ENCODE measurements at places on chromosomes 11 and 22.

DNA sequence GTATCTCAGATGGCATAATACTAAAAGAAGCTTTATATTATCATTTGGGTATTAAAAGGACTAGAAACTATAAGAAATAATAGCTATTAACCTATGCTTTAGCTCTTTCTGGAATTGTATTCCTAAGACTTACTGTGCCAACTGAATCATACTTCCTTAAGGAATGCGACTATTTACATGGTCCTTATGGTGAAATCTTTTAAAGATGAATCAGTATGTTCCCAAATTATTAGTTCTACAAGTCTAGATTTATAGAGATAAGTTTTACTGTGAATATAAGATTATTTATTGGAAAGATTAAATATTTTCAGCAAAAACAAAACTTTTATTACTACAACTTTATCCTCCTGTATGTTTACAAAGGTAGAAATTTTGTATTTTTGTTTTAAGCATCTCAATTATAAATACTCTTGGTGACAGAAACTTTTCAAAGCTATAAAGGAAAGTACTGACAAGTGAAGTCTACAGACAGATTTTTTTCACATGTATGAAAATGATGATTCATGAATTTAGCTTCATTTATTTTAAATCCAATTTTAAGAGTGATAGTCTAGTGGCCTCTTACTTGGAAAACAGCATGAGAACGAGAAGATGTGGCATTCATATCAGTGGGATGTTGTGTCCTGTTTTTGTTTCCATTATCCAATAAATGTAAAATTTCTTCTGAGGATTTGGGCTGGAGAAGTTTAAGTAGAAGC is 17.8 kb downstream of the KIF18A start:
- DNase-seq = no peak

DNA sequence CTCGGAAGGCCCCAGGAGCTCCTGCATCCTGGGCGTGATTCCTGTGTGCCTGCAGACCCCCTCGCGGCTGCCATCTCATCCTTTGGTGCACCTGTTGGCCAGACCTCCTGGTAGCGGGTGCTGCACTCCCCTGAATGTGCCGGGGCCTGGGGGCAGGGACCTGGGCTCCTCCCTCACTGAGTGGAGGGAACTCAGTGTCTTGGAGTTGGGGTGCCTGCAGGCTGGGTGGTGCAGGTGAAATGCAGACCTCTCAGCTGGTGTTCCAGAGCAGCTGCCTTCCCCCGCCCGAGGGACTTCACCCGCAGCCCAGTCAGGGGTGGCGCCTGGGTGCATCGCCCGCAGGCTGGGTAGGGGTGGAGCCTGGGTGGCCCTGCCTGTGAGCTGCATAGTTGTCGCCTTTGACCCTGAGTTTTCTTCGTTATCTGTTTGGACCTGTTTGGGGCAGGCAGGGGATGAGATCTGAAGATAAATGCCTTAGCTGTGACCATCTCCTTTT is 31.4 kb downstream of the LRP5 start:
- DNase-seq = no peak

- DNase-seq = no peak
Observed at GRCh38 chr22:30054764-30055069, 25.5 kb upstream of the HORMAD2 start.

DNA sequence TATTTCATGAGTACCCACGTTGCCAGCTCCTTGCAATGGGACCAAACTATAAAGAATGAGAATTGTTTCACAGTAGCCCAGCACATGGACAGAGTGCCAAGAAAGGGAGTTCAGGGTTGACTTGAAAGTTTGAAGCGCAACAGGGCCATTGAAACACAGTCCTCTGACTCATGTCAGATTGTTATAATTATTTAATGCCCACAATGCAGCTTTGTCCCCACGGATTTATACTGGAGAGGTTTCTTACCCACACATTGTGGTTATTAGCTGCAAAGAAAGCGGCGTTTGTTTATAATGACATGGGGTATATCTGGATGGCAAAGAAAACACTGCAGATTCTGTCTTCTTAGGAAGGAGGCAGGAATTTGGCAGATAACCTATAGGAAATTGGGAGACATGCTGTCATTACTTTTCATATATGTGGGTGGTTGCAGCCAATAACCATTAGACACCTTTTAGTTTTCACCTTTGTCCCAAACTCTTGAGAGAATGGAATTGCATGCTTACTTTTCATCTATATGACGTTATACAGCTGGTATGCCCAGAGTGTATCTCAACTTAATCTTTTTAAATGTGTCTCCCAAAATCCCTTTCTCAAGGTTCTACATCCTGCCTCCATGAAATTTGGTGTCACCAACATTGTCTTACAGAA is 143.6 kb downstream of the TEAD1 start:
- no peak for DNase-seq

DNA sequence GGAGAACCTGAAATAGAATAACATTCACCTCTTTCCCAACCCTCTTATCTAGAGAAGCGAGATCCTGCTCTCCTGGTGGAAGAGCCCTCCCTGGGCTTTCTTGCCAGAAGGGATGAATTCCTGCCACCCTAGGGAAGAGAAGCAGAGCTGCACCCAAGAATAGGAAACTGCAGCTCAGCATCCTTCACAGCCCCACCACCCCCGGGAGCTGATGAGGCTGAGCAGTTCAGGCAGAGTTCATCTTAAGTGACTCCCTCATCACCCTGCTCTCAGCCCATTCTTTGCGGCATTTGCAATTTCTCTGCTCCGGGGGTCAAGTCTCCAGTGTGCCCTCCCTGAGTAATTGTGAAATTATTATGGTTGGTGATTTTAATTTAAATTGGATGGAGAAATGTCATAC is 514.9 kb downstream of the BUD13 start:
- no peak for DNase-seq

DNA sequence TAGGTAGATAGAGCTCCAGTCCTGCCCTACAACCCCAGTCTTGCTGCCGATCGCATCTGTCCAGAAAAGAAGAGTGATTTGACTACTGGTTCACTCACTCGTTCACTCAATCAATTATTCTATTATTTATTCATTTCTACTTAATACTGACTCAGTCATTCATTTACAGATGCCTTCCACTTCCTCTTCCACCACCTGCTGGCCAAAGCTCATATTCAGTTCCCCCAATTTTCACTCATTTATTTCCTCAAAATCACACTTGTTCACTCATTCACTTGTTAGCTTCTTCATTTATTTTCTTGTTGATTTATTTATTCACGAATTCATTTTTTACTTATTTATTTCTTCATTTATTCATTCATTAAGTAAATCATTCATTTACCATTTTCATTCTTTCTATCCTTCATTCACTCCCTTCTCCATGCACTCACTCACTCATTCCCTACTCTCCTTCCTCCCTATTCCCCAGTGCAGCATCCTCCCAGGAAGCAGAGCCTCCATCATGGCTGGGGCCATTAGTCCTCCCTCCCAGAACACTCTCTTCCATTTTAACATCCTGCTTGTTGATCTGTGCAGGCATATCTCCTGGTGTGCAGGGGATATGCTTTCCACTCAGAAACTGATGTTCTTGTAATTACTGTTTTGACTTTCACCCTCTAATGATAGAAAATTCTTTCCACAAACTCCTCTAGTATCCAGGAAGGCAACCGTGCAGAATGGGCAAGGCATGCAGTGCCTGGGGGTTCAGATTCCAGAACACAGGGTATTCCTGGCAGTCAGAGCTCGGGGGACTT is 281.0 kb downstream of the TENM4 start:
- DNase-seq = no peak

DNA sequence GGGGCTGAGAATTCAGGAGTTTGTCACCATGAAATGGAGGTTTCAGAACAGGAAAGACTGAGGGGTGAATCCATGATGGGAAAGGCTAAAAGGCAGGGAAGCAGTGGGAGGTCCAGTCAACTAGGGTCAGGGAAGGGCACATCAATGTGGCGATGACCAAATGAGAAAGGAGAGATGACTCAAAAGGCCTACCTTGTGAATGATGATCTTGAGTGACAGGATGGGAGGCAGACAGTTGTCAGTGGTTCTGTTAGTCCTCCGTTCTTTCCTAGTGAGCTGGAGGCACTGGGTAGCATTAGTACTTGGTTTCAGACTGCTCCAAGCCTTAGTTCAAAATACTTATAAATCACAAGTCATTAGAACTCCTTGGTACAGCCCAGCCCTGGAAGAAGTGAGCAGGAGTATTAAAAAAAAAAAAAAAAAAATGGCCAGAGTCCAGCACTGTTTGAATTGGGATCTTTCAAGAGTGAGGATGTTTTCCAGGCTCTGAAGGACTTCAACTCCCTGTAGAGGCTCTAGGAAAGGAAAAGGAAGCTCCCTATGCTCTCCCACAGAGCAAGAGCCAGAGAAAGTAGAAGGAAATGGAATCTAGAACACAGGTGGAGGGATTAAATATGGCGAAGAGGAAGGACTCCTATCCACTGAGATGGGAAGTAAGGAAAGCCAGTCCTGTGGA is 8.3 kb upstream of the DCHS1 start:
- no peak for DNase-seq

- DNase-seq = no peak
Observed at GRCh38 chr11:5291207-5291838, 10.4 kb downstream of the OR51B4 start.

GRCh38 chr11:3823303-3823702 is 14.9 kb downstream of the PGAP2 start:
- DNase-seq = no peak

DNA sequence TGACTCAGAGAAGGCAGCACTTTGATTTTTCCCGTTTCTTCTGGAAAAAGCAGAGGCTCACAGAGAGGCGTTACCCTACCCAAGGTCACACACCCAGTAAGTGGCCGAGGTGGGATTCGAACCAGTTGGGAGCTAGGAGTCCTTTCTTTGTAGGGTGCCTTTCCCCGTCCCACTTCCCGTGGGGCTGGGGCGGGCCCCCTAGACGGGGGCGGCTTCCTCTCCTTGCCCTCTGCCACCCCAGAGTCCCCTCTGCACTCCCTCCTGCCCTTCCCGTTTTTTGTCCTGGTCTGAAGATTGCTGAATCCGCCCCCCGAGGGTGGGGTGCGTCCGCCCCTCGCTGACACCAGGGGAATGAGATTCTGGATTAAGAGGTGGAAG is 747 bp downstream of the TPCN2 start:
- DNase-seq = no peak

DNA sequence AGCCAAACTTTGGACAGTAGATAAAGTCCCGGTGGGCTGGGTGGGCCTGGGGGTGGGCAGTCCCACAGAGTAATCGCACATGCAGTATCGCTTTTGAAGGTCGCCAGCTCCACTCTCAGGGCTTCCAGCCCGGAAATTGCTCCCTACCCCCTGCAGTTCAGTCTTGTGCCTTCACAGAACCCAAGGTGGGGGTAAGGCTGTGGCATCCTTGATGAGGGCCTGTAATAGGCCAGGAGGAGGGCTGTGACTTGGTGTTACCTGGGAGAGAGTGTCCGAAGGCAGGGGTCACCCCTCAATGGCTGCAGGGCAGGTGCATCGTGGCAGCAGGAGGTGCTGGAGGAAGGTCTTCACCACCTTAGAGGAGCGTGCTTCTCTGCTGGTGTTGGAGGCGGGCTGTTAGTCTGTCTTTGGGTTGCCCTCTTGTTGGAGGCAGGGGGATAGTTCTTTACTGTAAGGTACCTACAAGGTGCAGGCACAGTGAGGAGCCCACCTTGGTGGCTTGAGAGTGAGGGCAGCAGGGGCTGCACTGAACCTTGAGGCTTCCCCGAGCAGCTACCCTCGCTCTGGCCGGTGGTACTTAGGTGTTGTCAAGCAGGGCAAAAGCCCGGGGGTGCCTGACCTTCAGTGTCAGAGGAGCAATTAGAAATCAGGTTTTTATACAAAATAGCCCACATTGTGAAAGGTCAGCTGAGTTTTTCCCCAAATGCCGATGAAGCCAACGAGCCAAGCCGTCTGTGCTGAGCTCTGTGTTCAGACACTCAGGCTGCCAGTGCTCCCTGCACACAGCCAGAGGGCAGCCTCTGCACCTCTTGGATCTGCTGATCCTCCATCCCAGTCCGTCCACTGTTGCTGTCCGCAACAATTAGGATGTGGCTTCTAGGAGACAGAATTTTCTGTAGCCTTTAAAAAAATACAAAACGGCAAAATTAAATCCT is 21.9 kb downstream of the SAMM50 start:
- no peak for DNase-seq

All from stimulated activated CD4-positive, alpha-beta T cell treated with anti-CD3 and anti-CD28 coated beads, Interleukin-15, amount 100 ng/mL, for 48 hours (primary cell).